ENCODE measurements at places on chromosomes 4 and X.

- no peak for DNase-seq
These were observed 21.9 kb upstream of the HERC6 start for GRCh38 chr4:88356771-88357170.

- no peak for DNase-seq
These were observed 145.5 kb upstream of the DUSP21 start for GRCh38 chrX:44698357-44698756.

GRCh38 chrX:68183612-68184214, 249.6 kb downstream of the OPHN1 start:
- DNase-seq: no peak

DNA sequence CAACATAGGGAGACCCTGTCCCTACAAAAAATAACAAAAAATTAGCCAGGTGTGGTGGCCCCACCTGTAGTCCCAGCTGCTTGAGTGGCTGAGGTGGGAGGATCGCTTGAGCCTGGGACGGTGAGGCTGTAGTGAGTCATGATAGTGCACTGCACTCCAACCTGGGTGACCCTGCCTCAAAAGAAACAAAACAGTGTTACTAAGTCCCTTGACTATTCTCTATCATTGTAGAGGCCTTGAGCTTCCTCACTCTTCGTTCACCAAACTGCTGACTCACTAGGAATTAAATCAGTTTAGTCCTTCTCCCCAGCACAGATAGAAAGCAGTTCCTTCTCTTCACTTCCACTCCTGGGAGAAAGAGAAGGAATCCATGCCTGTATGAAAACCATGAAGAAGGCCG, 14.5 kb downstream of the CDS1 start:
- no peak for DNase-seq

DNA sequence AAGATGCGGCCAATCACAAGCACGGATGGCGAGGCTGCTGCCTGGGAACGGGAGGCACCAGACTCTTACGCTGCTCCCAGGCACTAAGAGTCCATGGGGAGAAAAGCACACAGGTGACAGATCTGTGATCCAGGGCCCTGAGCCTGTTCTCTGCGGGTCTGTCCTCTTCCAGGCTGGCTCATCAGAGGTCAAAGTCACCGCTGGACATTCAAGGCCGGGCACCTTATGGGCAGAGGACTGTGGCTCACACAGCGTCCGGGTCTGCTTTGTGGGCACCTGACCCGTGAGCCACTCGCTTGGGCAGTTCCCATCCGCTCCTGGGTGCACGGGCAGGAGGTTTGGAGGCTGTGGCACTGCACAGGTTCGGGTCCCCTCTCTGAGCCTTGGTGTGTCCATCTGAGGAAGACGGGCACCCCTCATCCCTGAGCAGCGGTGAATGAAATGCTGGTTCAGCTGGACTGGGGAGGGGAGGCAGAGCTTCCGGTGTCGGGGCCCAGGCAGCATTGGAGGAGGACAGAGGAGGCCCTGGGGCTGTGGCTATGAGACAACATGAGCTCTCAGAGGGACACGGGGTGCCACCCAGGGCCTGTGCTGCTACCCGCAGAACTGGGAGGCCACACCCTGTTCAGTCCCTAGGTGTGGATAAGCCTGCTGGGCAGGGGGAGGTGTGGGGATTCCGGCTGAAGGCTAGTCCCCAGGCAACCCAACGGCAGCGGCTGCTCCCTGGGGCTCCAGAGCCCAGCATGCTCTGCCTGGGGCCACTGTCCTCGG, 61.2 kb upstream of the AFAP1 start:
- no peak for DNase-seq

DNA sequence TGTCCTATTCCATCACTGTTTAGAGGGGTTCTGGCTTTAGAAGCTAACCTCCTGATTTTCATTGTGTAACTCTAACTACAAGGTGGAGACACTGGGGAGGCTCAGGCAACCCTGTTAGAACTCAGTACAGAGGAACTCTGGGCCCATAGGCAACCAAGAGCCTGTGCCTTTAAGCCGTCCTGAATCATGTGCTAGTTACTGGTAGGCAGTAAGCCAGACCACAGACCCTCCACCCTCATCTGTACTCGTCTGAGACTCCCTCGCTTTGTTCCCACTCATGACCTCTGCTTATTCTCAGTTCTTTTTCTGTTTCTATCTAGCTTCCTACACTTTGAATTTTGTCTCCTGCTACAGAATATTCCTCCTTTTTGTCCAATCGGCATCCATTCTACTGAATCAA, 31.4 kb downstream of the TBC1D1 start:
- DNase-seq: no peak

DNA sequence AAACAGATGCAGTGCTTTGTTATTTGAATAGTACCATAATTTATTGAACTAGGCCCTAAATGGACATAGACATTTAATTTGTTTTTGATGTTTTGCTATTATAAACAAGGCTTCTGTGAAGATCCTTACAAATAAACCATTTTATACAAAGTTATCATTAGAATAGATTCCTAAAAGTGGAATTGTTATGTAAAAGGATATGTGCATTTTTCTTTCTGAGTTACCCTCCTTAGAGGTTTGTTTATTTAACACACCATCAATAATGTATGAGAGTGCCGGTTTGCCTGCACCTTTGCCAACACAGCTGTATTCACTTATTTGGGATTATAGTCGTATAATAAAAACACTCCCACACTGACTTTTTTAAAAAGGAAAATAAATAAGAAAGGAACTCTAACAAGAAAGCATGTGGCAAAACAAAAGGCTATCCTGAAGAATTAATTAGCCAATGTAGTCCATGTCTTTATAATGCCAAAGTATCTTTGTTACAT, 84.8 kb downstream of the PAK3 start:
- no peak for DNase-seq

- DNase-seq: no peak
These were observed 1074.1 kb upstream of the SLIT2 start for GRCh38 chr4:19177616-19178015.

- DNase-seq: no peak
These were observed 215.6 kb downstream of the PALLD start for GRCh38 chr4:168712316-168712890.

DNA sequence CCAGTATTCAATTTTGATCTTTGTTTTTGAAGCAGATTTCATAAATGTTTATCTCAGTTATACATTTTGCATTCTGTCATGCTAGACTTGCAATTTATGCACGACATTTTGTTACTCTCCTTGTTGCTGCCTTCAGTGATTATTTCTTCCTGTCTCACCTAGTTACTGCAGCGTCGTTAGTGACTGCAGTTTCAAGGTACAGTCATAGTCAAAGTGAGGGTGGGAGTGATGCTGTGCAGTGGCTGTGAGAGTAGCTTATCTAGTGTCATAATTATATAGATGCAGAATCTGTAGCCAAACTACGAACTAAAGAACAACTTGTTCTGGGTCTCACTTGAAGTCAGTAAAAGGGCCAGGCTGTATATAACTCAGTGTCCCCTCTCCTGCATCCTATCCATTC, 69.8 kb downstream of the GPR101 start:
- no peak for DNase-seq

- DNase-seq: no peak
These were observed 49.6 kb upstream of the ATXN3L start for GRCh38 chrX:13369256-13370030.

DNA sequence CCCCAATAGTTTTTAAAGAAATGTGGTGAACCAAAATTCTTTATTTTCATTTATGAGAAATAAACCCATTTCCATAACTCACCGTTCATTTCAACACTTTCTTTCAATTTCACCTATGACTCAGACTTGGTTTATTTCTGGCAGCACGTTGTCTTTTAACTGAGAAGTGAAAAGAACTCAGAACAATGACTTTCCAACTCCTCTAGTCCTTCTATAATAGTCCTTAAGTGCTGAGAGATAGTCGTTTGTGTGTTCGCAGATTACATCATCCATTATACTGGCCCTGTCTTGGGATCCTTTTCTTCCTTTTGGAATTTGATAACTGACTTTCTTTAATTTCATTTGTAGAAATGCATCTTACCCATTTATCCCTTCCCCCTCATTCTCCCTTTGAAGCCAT, 113.6 kb downstream of the GLUD2 start:
- no peak for DNase-seq

- DNase-seq: no peak
These were observed 50.7 kb downstream of the THAP9 start for GRCh38 chr4:82951196-82951595.

DNA sequence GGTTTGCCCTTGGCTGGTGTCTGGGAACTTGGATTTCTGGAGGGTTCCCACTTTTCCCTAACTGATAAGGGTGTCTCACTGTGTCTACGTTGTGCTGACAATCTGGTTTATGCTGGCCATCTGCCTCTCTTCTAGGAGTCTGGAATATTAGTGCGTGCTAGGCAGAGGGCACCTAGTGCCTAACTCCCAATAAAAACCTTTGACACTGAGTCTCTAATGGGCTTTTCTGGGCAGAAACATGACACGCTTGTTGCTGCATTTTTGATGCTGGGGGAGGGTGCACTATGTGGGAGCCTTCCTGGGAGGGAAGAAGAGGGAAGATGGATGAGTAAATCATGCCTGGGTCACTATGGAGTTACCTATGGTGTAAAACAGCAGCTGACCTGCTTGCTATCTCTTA, 16.3 kb upstream of the ZNF41 start:
- no peak for DNase-seq

GRCh38 chrX:40581336-40581920, 658 bp downstream of the ATP6AP2 start:
- no peak for DNase-seq

- DNase-seq: no peak
These were observed 65.2 kb downstream of the PRDM5 start for GRCh38 chr4:120857312-120857711.

DNA sequence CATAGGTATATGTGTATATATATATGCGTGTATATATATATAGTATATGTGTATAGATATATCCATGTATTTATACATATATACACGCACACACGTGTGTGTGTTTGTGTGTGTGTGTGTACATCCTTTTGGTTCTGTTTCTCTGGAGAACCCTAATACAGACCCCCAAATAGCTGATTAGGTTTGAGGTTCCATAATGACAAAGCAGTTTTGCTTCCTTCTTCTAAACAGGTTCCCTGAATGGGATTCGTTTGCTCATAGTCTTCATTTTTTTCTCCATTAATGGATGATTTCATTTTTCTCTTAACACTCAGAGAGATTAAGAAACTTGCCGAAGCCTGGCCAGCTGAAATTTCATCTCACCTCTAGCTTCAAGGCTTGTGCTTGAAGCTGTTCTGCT, 234.0 kb upstream of the BCOR start:
- DNase-seq: no peak

GRCh38 chr4:74016068-74016467, 17.6 kb upstream of the CXCL5 start:
- DNase-seq: no peak

GRCh38 chrX:3295731-3296130, 50.7 kb downstream of the MXRA5 start:
- no peak for DNase-seq

DNA sequence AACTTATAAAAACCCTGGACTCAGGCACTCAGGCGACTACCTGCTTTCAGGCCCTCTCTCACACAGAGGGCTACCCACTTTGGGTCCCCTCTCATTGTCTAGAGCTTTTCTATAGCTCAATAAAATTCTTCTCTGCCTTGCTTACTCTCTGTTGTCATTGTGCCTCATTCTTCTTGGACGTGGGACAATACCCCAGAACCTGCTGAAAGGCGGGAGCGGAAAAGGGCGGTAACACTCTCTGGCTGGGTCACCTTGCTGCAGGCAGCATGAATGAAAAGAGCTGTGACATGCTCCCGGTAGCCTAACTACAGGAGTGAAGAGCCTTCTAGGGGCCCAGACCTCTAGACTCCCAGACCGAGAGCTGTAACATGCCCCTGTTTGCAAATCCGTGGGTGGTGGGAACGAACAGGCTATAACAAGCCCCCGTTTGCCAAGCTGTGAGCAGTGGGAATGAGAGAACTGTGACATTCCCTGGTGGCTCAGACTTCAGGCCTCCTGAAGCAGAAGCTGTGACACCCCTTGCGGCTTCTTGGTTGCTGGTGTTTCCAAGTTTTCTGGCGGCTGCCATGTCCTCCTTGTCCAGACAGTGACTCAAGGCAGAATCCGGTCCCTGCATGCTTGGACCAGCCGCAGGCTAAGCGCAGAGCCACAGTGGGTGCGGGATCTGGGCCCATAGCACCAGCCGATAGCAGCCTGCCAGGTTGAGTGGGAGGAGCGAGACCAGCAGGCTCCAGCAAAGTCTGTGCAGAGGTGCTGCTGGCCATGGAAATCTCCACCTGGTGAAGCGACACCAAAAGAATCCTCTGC, 684.6 kb downstream of the ARAP2 start:
- DNase-seq: no peak

DNA sequence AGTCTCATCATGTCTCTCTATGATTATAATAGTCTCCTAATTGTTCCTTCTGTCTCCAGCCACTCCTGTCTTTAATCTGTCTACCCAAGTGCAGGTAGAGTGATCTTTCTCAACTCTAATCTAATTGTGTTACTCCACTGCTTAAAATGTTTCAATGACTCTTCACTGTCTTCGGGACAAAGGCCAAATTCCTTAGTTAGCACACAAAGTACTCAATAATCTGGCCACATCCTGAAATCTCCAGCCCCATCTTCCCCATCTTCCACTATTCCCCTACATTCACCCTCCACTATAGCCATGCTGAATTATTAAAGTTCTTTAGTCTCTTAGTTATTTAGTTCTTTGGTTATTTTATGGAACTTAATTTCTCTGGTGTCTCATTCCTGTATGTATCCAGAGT, 353.3 kb downstream of the OPHN1 start:
- DNase-seq: no peak

DNA sequence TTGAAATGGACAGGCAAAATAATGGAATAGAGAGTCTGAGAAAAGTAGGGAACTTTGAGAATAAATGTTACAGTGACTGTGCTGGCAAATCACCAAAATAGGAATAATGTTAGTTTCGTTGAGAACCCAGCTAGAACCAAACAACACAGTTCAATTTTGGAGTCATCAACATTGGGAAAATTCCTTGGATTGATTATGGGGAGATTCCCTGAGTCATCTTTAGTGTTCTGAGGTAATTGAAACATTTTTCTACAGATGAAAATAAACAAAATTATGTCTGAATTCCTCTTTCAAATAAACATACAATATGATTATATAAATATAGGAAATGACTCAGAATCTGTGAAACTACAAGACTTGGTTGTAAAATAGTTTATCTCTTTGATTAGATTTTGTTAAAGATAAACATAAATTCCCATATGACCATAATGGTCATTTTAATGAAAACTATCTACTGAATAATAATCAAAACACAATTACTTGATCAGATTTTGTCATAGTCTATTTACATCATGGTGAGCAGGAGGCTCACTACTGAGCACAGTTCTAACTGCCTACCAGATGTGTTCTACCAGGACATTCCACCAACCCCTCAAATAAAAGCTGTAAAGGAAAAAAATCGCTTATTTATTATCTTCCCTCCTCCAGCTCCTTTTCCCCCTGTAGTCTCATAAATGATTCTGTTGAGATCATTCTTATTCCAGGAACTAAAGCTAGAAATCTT, 51.4 kb upstream of the GABRA2 start:
- DNase-seq: no peak

DNA sequence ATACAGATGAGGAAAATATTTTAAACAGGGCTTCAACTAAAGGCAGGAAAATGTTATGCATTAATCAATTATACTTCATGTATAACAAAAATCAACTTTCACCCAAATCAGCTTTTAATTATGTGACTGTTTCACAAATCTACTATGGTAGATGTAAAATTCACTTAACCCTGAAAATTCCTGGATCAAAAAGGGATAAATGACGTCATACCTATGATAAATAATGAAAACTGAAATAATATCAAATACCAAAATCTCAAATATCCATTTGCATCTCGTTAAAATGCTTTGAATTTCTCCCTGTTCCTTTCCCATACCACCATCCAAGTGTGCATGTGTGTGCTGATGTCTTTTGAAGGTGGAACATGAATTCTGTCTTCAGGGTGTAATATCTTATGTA, 11.5 kb downstream of the S100G start:
- DNase-seq: no peak

- peak; percentile 92 for DNase-seq
These were observed 230.2 kb upstream of the STK26 start for GRCh38 chrX:131792789-131793462.

Measured in Panc1 (cell line).